ENCODE measurements at places on chromosomes 16 and 17.

DNA sequence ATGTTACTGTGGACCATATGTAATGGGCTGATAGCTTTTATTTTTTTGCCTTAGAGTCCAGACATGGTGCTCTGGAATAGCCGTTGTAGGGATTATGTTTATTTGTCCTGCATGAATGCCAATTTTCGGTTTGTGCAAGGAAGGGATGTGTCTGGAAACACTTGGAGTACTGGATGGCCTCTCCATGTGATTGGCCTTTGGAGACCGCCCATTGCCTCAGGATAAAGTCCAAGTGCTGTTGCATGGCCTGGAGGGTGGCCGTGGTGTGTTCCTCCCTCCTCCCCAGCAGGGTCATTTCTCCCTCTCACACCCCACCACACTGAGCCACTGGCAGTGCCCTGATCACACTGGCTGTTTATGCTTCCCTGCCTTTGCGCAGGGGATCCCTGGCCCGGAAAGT lies 93.9 kb downstream of the MSI2 start:
- DNase-seq: no peak

- no peak for DNase-seq
Measured at GRCh38 chr17:19567216-19568015, 33.8 kb downstream of the SLC47A1 start.

- no peak for DNase-seq
Measured at GRCh38 chr17:82599674-82600661, 48.3 kb downstream of the WDR45B start.

DNA sequence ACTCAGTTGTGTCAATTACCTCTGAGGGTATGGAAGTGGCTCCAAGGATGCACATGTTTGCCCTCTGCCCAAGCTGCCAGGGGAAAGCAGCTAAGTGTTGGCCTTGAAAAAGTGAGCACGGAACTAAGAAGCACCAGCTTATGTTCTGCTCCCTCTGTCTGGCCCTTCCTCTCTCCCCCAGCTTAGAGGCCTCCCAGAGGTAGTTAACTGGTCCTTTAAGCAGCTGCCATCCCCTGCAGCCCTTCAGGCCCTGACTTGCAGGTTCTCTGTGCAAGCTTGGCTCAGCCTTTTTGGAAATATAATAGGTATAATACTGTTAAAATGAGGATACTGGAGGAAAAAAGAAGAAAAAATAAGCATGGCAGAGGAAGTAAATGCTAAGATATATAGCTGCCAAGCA lies 7.0 kb upstream of the UBE2Z start:
- DNase-seq: no peak

DNA sequence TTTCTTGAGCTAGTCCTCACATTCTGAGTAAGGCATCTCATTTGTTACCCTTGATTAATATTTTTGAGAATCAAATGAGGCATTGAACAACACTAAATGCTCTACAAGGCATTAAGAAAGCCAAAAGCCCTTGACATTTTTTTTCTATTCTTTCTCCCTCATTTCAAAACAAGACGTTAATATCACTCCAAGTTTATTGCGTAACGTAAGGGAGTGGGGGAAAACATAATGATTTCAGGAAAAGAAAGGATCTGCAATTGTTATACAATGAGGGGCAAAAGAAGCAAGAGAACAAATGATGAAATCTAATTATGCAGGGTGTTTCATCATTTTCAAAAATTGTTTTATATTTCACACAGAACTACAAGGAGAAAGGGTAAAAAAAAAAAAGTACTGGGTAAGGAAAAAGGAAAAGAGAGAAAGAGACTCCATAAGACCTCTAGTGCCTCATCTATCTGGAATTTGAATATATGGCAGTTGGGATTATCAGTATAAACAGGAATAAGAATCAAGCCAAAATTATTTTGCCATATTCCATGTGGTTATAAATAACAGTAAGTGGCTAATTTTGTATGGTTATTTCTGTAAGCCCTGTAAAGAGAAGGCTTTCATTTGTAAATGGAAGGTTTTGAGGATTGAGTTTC lies 163.0 kb downstream of the ABCA8 start:
- DNase-seq: no peak

DNA sequence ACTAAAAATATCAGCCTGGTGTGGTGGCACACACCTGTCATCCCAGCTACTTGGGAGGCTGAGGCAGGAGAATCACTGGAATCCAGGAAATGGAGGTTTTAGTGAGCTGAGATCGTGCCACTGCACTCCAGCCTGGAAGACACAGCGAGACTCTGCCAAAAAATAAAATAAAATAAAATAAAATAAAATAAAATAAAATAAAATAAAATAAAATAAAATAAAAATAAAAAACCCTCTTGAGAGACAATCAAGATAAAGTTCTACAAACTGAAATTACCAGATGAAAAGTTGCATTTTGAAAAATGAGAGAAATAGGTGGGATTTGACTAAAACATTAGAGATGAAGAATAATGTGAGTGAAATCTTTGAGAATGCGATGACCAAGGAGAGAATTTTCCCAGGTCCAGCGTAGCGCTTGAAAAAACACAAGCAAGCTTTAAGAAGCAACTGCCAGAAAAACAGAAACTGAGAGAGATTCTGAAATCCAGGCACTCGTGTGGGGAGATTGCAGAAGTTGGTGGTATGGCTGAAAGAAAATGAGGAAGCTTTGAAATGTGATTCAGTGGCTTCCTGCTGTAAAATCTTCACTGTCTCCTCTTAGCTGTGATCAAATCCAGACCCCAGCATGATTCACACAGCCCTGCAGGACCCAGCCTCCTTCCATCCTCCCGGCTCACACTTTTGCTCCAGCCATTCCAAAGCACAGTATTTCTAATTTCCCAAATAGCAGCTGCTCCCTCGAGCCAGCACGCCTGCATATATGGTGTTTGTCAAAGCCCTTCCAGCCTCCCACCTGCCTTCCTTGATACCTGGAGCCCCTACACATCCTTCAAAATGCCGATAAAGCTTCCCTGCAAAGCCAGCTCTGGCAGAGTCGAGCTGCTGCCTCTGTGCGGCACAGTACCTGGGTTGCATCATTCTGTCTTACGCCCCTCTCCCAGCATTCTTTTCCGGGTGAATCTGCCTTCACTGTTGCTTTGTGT lies 8.2 kb upstream of the CD300E start:
- DNase-seq: no peak

- no peak for DNase-seq
Measured at GRCh38 chr17:36136036-36136435, 32.4 kb downstream of the CCL4 start.

- DNase-seq: no peak
Measured at GRCh38 chr17:31595666-31596381, 204.3 kb downstream of the RAB11FIP4 start.

DNA sequence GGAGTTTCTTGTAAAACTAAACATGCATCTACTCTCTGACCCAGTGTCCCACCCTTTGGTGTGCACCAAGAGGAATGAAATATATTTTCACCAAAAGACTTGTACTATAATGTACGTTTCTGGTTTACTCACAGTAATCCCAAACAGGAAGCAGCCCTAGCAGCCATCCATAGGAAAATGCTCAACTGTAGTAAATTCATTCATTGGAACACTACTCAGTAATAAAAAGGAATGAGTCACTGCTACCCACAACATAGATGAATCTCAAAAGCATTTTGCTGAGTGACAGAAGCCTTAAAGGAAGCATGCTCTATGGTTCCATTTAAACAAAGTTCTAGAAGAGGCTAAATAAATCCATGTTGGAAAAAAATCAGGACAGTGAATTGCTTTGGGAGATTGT lies 37.6 kb upstream of the DHRS7B start:
- DNase-seq: no peak

DNA sequence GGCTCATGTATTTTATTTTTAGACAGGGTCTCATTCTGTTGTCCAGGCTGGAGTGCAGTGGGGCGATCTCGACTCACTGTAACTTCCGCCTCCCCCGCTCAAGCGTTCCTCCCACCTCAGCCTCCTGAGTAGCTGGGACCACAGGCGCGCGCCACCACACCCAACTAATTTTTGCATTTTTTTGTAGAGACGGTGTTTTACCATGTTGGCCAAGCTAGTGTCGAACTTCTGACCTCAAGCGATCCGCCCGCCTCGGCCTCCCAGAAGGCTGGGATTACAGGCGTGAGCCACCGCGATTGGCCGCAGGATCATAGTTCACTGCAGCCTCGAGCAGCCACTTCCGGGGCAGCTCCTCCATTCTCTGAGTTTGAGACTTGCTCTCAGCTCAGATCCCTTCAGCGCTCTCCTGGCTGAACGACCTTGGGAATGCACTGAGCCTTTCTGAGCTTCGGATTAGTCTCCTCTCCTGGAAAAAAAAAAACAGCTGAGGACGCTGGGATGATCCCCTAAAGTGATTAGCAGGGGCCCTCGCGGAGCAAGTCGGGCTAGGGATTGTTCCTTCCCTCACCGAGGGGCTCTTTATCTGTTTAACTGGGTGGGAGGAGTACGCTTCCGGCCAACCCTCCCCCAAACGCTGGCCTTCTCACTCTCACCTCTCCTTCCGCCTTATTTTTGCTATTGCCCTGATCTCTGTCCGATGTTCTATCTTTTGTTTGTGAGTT lies 1.1 kb upstream of the PKMYT1 start:
- DNase-seq: no peak

GRCh38 chr16:27598931-27599565 lies 49.1 kb downstream of the KATNIP start:
- DNase-seq: no peak
